ENCODE measurements at places on chromosomes 1 and 21.

- no peak for DNase-seq
Measured at GRCh38 chr1:197339106-197340060, 71.3 kb downstream of the CRB1 start.

GRCh38 chr1:55927702-55928290 lies 651.6 kb downstream of the PLPP3 start:
- DNase-seq = no peak

DNA sequence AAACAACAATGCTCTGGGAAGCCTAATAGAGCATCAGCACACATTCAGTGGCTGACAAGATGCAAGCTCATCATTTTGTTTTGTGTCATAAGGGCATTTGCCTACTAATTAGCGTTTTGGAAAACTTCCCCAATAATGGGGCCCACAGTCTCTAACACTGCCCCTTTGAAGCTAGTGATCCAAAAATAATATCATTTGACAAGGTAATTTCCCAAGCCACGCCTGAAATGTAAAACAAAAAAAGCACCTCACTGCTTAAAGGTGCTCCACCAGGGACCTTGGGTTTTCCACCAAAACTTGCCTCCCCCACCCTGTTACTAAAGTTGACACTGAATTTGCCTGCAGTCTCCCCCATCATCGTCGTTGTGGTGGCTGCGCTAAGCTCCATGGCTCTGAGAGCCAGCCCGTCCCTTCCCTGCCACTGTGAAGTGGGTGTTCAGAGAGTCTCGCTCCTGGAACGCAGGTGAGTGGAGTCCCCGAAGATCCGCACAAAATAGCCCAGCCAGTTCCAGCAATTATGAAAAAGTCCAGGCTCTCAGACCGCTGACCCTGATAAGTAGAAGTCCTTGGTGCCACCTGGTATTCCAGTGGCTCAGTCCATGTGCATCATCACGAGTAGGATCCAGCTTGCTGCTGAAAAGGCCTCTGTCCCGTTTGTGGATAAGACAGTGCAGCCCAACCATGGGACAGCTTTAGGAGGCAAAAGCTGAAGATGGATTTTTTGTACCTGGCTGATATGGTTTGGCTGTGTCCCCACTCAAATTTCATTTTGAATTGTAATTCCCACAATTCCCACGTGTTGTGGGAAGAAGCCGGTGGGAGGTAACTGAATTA lies 52.2 kb downstream of the RAB3GAP2 start:
- DNase-seq = no peak

DNA sequence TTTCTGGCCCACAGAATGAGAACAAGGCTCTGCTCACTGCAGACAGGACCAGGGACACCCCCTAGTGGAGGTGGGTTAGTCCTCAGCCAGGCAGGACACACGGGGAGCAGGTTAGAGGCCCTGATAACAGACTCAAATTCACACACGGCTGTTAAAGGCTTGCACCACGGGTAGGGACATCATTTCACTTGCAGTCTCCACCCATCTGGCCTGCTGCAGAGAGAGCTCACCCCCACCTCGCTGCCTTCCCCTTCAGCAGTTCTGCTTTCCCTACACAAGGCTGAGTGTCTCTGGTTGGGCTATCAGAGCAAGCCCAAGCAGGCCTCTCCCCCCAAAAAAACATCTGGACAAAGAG lies 20.6 kb downstream of the MEF2D start:
- no peak for DNase-seq

DNA sequence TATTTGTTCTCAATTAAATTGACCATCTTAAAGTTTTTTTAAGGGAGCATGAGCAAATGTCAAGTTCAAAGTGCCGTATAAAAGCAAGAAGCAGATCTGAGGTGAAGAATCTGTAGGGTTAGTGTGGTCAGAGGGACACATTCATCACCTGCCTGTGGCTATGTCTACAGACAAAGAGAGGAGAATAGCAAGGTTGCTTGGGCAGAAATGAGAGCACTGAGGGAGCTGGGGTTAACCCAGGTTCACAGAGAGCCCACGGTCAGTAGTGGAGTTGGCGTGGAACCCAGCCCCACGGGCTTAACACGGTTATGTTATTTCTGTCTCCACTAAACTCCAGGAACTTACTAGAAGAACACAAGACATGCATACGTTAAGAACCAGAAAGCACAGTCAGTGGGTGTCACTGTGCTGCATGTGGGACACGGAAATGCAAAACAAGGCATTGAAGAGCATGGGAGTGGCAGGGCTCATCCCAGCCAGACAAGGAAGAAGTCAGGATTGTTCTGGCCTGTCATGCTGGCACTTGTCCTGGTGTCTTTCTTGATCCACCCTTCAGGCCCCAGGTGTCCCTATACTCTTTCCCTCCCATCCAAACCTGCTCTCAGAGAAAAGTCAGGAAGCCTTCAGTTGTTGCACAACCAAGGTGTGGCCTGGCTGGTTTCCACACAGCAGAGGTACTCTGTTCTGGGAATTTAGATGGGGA lies 95.5 kb upstream of the IVNS1ABP start:
- no peak for DNase-seq

DNA sequence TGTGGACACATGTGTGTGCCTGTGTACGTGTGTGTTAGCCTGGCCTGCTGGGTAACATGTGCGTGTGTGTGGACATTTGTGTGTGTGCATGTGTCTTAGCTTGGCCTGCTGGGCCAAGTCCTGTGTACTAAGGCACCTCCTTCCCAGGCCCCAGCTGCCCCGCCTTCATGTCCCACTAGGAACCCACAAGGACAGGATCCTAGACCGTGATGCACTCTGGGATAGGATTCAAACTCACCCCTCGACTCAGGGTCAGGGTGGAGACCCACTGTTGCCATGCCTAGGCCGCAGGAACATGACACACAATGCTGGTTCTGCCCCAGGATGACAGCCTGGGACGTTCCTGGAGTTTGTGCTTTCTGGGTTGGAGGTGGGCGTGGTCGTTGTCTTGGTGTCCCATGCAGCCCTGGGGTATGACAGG lies 89.9 kb upstream of the TMPRSS2 start:
- DNase-seq = no peak

- DNase-seq = no peak
Measured at GRCh38 chr1:222877854-222878253, 63.0 kb downstream of the DISP1 start.

DNA sequence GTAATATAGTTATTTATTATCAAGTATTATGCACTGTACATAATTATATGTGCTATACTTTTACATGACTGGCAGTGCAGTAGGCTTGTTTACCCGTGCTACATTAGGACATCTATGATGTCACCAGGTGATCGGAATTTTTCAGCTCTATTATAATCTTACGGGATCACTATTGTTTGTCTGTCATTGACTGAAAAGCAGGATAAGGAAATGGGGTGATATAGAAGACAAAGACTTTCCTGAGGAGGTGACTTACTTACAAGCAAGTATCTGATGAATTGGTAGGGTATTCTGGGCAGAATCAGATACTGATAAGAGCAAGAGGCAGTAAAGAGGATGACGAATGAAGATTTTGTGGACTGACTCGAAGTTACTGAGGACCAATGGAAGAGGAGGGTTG lies 65.3 kb upstream of the CNN3 start:
- no peak for DNase-seq

DNA sequence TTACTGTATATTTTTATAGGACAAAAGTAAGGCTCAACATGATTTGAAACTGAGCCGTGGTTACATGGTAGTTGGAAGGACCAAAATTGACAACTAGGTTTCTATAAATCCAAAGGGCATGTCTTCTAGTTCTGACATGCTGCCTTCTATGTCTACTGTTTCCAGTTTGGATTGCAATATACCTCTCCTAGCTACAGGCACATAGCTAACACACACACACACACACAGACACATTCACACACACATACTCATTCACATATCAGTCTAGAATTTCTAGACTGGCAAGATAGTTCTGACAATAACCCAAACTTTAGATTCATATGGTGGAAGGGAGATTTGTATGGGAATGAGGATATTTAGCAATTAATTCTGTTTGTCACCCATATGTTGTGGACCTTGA lies 544.8 kb upstream of the CAMK1G start:
- no peak for DNase-seq

- no peak for DNase-seq
Measured at GRCh38 chr1:115130786-115131185, 41.5 kb upstream of the TSPAN2 start.

DNA sequence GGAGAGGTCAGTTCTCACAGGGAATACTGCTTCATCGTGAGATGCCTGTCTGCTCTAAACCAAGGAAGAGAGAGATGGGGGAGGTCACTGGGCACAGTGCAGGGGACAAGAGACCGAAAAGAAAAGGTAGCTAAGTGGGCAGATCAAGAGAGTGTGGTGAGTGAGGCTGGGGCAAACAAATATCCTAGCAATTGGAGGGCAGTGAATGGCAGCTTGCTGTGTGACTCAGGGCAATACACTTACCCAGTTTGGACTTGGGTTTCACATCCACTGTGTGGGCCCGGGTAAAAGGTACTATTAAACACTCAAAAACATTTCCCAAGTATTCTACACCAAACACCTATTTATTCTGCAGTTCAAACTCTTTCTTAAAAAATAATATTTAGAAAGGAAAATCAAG lies 10.2 kb downstream of the PLXNA2 start:
- no peak for DNase-seq

- no peak for DNase-seq
Measured at GRCh38 chr1:87684713-87685205, 356.1 kb downstream of the LMO4 start.

GRCh38 chr1:7727809-7728471 lies 43.2 kb upstream of the VAMP3 start:
- no peak for DNase-seq

GRCh38 chr1:175597969-175598765 lies 145.2 kb downstream of the TNR start:
- DNase-seq = no peak

- DNase-seq = no peak
Measured at GRCh38 chr1:99956755-99957154, 13.0 kb upstream of the SLC35A3 start.

- DNase-seq = no peak
Measured at GRCh38 chr1:154352581-154353459, 27.5 kb downstream of the ATP8B2 start.

- no peak for DNase-seq
Measured at GRCh38 chr1:100462326-100463025, 75.5 kb upstream of the GPR88 start.

DNA sequence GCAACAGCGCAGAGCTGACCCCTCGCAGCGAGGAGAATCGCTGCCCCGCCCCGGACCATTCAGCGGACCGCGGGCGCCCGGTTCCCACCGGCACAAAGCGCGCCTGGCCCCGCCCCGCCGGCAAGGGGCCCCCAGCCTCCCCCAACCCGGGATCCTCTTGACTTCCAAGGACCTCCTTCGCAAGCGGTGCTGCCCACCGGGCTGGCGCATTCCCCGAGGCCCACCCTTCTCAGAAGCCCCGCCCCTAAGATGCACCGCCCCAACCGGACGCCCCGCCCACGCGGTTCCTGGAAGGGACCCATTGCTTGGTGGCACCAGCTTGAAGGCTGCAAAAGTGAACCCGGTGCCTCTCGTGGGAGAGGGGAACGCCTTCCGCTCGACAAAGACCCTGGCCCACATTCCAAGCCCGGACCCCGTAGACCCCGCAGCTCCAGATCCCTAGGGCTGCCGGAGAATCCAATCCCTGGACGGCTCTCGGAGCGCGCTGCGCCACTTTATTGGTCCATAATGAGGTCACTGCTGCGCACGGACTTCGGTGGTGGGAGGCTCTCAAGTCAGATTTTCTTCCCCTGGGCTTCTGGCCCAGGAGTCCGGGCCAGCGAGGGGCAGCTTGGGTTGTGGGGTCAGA lies 2.0 kb downstream of the HES3 start:
- peak; percentile 23 for DNase-seq

GRCh38 chr1:97314685-97315084 lies 593.1 kb downstream of the PTBP2 start:
- DNase-seq = no peak

- DNase-seq = no peak
Measured at GRCh38 chr1:91684481-91685196, 184.0 kb downstream of the CDC7 start.

All from activated CD4-positive, alpha-beta T cell treated with anti-CD3 and anti-CD28 coated beads for 24 hours (primary cell).